ENCODE measurements at places on chromosomes 2 and 18.

- DNase-seq, result no peak
These were observed 9.6 kb upstream of the MTA3 start for GRCh38 chr2:42558827-42559226.

DNA sequence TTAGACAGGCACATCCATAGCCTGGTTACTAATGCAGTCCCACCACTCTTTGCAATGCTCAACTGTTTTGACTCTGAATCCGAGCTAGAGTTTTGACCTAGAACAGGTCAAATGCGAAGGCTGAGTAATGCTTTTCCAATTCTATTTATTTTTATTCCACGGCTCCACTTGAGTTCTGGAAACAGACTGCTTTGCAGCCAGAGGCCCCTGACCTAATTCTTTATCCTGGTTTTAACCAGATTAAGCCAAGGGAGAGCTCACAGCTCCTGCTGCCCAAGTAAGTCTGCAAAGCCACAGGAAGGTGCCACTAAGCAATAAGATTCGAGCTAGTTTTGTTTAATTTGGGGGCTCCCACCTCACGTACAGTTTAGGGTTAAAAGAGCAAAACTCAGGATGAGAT is 51.4 kb downstream of the MREG start:
- no peak for DNase-seq

DNA sequence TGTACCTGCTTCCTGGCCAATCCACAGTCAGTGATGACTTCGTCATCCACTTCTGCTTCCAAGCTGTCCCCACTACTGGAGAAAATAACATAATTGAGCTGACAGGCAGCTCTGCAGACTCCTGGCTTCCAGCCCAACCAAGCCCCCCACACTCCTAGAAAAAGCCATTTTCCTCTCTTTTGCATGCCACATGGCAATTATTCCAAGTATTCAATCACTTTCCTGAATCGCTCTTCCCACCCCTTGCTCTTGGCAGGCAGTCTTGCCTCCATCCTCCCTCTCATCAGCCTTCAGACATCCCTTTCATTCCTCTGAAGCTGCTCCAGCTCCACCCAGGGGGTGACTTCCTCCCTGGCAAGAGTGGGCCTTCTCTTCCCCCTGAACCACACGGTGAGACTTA is 14.3 kb upstream of the ST8SIA5 start:
- DNase-seq, result peak; percentile 31

- DNase-seq, result no peak
These were observed 178.1 kb downstream of the ACOXL start for GRCh38 chr2:110910423-110910822.

DNA sequence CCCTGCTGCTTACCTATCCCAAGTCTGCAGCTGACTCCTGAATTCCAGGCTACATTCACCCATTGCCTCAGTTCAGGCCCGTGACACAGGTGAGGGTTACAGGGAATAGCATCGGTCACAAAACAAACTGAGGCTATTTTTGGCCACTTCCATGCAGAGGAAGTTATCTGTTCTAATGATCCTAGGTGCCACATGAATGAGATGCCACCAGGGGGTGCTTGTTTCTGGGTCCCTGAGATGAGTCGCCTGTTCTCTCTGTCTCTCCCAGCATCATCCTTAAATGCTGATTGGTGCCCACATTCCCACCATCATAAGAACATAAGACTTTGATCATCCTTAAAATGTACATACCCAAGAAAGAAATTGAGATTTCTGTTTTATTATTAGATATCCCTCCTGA is 119.0 kb upstream of the CELF4 start:
- no peak for DNase-seq

- DNase-seq, result peak; percentile 57
These were observed 3.6 kb downstream of the ARID5A start for GRCh38 chr2:96540136-96540535.

- DNase-seq, result peak; percentile 63
These were observed 26.6 kb upstream of the SLC14A2 start for GRCh38 chr18:45588376-45589355.

GRCh38 chr2:220188031-220188430 is 560.6 kb downstream of the SLC4A3 start:
- peak; percentile 53 for DNase-seq

- DNase-seq, result peak; percentile 95
These were observed 25.3 kb upstream of the STAM2 start for GRCh38 chr2:152200565-152201465.

- no peak for DNase-seq
These were observed 252.5 kb downstream of the TPGS2 start for GRCh38 chr18:36576339-36576738.

- no peak for DNase-seq
These were observed 8.0 kb downstream of the KLF7 start for GRCh38 chr2:207157731-207158130.

DNA sequence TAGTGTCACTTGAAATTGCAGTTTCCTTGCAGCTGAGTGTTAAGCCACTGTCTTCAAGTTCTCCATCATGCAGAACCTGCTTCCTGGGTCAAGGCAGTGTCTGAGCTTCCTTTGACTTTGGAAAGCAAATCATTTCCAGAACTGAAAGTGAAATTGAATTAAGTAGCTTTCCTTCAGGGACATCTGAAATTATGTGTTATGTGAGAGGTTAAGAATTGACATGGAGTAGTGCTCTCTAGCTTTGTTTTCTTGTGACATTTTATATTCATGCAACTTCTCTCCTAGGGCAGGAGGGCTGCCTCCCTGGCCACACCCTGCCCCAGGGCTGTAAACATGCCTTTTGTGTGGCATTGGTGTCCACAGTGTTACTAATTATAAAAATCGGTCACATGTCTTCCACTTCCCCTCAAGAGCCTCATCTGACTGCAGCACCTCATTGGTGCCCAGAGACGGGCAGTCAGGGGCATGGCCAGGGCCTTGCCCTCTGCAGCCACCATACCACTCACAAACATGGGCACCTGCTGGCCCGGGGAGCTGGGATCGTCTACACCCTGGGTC is 14.4 kb downstream of the RAB12 start:
- DNase-seq, result no peak

DNA sequence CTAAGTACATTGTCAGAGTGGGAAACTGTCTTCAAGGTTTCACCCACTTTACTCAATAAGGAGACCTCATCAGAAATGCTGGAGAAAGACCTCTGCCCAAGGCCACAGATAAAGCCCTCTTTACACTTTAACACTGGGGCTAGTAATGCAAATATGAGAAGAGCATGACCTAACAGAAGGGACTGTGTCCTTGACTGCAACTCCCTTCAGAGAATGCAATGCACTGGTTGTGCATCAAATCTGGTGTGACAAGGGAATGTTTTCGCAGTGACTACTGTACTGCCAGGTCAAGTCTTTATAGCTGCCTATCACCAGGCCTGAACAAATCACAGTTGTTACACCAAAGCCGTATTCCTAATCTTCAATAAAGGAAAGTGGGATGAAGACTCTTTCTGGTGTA is 28.6 kb downstream of the CDH19 start:
- DNase-seq, result no peak

GRCh38 chr2:241837197-241837965 is 21.3 kb downstream of the PDCD1 start:
- no peak for DNase-seq

GRCh38 chr2:55861733-55862132 is 61.8 kb downstream of the EFEMP1 start:
- DNase-seq, result no peak

GRCh38 chr2:71742953-71743601 is 289.7 kb downstream of the DYSF start:
- DNase-seq, result peak; percentile 93

DNA sequence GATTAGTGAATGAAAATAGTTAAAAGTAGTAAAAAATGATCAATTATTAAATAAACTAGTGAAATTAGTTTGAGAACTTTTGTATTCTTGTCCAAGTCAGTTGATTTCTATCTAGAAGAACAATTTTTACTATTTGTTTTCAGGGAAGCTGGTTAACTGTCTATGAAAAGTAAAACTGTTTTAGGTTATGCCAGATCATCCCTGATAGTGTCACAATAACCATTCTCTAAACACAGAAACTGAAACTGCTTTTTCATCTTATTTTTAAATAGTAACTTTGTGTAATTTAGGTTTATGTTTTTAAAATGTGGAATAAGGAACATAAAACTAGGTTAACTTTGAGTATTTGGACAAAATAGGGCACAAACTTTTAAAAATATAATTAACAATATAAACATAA is 1087.2 kb downstream of the DPP10 start:
- no peak for DNase-seq

DNA sequence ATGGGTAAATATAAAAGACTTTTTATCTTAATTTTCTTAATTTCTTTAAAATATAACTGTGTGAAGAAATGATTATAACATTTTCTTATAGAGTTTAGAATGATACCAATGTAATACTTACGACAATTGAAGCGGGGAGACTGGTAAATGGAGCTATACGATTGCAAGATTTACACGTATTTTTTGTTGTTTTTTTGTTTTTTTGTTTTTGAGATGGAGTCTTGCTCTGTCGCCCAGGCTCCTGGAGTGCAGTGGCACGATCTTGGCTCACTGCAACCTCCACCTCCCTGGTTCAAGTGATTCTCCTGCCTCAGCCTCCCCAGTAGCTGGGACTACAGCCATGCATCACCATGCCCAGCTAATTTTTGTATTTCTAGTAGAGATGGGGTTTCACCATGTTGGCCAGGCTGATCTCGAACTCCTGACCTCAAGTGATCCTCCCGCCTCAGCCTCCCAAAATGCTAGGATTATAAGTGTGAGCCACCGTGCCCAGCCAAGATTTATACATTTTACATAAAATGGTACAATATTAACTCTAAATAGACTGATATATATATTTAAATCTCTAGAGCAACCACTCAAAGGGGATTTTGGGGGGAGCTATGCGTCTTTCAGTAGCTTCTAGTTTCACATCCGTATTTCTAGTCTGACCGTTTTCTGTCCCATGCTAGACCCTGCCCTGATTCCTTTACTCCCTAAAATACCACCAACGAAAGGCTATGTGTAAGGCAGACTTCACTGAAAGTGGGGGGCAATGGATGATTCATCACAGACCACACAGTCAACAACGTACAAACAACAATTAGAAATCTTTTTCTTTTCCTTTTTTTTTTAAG is 28.2 kb upstream of the ATG16L1 start:
- no peak for DNase-seq

DNA sequence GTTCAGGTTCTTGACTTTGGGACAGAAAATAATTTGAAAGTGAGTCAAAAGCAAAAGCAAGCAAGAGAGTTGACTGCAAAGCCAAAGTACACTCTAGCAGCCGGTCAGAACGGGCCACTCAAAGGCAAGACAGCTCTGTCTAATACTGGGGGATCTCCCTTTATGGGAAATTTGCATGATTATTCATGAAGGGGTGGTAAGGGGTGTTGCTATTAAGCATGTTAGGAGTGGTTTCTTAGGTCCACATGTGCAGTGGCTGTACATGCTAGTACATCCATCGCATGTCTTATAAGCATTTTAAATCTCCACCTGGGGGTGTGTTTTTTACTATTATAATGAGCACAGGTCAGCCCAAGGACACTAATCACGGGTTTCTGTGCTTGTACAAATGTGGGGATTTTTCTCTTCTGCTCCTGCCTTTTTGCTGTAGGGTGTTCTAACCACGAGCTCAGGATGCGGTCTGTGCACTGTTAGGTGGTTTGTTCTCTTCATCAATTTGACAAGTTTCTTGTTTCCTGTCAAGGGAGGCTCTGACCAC is 60.2 kb upstream of the SPP2 start:
- DNase-seq, result no peak

- DNase-seq, result no peak
These were observed 2.4 kb downstream of the GRP start for GRCh38 chr18:59222341-59222740.

DNA sequence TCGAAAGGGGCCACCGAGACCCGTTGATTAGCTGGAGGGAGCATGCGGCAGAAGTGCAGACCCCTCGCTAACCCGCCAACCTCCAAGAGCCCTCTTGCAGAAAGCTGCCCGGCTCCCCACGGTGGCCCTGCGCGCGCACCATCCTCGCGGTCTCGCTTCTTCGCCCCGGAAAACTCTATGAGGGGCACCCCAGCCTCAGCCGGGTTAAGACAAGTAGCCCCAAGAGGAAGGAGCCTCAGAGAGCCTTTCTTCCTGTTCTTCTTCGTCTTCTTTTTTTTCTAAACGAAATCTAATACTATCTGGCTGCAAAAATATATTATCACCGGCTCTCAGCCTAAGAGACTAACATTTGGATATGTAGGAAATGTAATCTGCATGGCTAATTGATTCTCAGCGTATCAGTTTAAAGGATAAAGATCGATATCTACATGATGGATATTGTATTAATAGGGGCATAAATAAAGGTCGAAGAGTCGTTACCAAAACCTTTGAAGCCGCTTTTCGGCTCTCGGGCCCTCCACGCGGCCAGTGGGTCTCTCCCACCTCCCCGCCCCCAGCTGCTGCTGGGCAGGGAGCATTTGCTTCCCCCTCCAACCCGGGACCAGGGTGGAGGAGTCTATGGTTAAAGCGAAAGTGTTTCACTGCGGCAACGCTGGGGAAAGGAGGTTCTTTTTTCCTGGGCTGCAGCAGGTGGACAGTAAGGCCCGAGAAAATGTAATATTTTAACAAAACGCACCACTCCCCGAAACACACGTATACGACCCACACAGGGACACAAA is 6.1 kb upstream of the PAX3 start:
- no peak for DNase-seq

- peak; percentile 63 for DNase-seq
These were observed 49.7 kb upstream of the ODC1 start for GRCh38 chr2:10497797-10498251.

GRCh38 chr2:102143450-102143985 is 972 bp downstream of the IL1R1 start:
- DNase-seq, result peak; percentile 28

DNA sequence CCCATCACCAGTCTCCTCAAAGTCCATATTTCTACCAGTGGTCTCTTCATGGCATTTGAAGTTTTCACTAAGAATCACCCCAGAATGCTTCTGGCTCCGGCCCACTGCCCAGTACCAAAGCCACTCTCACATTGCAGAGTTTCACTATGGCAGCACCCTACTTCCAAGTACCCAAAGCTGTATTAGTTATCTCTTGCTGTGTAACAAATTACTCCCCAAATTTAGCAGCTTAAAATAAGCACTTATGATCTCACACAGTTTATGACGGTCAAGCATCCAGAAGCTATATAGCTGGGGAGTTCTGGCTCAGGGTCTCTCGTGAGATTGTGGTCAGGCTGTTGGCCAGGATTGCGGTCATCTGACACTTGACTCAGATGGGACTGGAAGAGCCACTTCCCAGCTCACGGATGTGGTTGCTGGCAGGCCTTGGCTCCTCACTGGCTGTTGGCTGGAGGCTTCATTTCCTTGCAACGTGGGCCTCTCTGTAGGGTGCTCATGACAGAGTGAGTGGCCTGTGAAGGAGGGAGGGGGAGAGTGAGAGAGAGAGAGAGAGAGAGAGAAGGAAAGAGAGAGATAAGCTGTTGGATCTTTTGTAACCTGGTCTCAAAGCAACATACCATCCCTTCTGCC is 189.5 kb downstream of the CTIF start:
- peak; percentile 99 for DNase-seq

GRCh38 chr2:158217593-158217992 is 115.9 kb downstream of the UPP2 start:
- DNase-seq, result no peak

DNA sequence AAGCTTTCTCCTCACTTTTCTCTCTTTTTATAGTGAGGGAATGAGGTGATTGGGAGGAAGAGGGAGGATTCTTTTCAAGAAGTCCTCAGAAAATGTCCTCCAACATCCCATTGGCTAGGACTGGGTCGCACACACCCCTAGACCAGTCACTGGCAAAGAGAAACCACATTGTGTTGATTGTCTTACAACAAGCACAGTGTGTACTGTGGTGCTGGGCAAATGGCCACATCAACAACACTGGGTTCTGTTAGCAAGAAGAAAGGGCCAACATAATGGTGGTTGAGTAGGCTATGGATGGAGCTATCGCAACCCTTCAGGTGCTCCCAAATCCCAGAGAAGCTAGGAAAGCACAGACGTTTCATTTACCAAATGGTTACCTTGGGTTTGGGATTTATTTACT is 18.7 kb upstream of the PTPN4 start:
- DNase-seq, result no peak

Measured in fibroblast of skin of scalp (primary cell).